Skin of body (tissue), 3 donors: ENCODE measurements at places on chromosomes 11 and 22. TPM values are rescaled to one million over a fixed set of nuclear protein-coding genes. Genes with fewer than 3 reads are reported as not detected.

The MMP11 gene
- total RNA-seq: 4.9 TPM

The SPA17 gene
- total RNA-seq: 2.9 TPM

The APOL5 gene
- 0.69 TPM for total RNA-seq

The B3GAT1 gene
- total RNA-seq: 0.79 TPM

The SEC14L2 gene
- total RNA-seq: 5.1 TPM

The EEF1G gene
- 1,310 TPM for total RNA-seq

The TBCEL gene
- total RNA-seq: 28.6 TPM

The KIF18A gene
- 8.0 TPM for total RNA-seq

The DEAF1 gene
- 15.7 TPM for total RNA-seq

DNA sequence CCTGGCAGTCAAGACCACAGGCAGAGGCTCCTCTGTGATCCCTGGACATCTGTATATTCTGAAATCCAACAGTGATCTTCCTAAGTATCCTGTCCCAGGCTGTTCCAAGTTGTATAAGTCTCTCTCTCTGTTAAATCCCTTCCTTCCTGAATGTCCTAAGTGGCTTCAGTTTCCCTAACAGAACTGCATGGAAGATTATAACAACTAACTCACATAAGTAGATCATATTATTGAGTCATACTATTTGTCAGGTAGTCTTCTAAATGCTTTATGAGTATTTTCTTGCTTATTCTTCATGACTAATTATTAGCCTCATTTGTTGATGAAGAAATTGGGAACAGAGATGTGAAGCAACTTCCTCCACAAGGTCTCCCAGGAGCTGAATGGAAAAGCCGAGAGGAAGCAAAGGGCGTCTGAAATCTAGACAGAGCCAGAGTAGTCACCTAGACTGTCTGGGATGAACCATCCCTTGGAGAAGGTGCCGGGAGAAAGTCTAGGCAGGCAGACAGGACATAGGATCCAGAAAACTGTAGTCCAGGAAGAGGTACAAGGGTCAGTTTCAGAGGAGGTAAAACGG, 93.2 kb upstream of the FAT3 start:
- no peak for DNase-seq

- DNase-seq: no peak
These were observed 109.3 kb downstream of the NECTIN1 start for GRCh38 chr11:119619665-119620064.

GRCh38 chr11:23679041-23679440, 817.8 kb upstream of the LUZP2 start:
- DNase-seq: no peak

DNA sequence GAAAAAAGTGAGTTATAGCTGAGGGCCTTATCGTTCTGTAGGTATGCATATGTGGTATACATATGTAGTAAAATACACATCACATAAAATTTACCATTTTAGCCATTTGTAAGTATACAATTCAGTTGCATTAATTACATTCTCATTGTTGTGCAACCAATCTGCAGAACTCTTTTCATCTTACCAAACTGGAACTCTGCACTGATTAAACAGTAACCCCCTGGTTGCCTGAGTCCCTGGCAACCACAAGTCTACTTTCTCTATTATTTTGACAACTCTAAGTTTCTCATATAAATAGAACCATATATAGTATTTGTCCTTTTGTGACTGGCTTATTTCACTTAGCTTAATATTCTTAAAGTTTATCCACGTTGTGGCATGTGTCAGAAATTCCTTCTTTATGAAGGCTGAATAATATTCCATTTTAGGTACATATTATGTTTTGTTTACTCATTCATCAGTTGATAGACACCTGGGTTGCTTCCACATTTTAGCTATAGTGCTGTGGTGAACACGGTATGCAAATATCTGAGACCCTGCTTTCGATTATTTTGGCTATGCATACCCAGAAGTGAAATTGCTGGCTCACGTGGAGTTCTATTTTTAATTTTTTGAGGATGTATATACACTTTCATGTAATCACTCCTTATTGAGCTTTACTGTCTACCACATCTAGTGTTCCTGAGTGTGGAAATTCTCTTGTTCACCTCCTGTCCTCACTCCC, 1.6 kb upstream of the DDX10 start:
- no peak for DNase-seq

DNA sequence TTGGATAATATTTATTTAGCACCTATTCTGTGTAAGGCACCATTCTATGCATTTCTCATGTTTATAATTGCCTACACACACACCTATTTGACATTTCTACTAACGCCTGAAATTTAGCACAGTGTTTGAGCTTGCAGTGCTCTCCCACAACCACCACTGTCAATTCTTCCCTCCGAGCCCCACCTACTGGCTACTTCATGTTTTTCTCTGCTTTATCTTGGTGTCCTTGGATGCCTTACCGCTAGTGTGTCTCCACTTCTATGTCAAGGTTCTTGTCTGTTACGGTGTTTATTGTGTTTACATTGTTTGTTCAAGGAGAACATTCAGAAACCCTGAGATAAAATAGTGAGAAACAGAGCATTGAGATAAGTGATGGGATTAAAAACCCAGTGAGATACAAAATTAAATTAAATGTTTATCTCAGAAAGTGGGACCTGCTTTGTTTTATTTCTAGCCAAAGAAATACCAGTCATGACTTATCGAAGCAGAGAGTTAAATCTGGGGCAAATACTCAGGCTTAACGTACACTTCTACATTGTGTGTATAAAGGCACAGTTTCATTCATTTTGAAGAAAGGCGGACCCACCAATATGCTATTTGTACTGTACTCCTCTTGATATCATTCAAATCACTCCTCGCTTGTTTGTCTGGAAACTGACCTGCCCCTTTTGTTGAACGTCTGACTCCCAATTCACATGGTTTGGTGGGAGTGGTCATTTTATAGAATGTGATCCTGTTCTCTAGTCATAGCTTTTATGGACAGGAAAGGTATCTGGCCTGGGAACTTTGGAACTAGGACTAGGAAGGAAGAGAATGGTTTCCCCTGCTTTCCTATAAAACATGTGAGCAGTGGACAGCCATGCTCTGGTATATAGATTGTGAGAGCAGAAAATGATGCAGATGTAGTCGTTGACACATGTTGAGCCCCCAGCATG, 39.2 kb upstream of the SLC36A4 start:
- DNase-seq: peak; percentile 24

DNA sequence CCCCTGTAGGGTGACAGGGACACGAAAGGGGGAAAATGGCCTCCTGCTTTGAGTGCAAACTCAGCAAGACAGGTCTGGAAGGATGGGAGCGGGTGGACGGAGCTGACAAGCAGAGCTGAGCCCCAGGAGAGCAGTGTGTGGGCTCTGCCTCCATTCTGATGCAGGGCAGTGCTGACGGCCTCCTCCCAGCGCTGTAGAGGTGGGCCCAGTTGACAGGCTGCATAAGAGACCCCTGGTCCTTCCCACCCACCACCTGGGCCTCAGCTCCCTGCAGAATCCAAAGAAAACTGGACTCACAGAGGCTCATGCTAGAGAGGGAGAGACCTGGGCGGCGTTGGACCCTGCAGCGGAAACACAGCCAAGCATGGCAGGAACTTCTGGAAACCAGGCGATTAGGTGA, 1113.4 kb downstream of the BRD1 start:
- no peak for DNase-seq

GRCh38 chr11:133782116-133782725, 63.1 kb downstream of the SPATA19 start:
- no peak for DNase-seq

DNA sequence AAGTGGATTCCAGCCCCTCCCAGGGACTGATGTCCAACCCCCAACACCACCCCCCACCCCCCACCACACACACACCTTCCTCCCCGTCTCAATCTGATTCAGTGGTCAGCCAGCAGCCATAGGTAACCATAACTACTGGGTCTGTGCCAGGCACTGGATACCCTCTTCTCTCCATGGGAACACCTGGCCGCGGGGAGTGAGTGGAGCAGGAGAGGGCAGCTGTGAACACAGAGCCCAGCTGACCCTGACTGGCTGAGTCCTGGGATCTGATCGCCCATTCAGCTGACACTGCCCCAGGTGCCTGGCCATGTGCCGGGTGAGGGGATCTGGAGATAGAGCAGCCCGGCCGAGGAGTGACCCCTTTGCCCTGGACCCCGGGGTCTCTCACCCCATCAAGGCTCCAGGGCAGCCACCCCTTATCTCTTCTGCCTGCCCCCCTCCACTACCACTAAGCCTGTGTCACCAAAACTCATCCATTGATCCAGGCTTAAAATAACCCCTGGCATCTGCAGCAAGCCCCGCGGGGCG, 2.6 kb upstream of the SHISA8 start:
- DNase-seq: no peak

DNA sequence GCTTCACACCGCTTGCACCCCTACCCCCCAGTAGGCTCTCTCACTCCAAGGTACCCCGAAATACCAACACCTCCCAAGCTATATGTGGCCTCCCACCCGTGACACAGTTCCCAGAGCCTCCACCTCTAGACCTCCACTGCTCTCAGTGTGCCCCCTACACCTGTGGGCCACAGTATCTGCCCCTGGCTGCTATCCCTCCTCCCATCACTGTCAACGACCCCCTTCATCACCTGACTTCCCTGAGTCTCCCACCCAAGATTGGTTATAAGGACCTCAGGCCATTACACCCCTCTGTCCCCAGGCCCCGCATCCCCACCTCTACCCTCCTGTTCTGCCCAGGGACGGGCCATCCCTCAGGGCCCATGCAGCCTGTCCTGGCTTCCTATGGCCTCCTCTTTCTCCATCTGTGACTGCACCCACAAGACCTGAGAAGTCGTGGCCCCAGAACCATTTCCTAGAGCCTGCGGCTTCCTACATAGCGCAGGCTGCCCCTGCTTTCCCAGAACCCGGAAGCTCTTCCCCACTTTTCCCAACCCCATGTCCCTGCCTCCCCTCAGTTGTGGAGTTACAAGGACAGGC, 734 bp downstream of the ACR start:
- DNase-seq: no peak

DNA sequence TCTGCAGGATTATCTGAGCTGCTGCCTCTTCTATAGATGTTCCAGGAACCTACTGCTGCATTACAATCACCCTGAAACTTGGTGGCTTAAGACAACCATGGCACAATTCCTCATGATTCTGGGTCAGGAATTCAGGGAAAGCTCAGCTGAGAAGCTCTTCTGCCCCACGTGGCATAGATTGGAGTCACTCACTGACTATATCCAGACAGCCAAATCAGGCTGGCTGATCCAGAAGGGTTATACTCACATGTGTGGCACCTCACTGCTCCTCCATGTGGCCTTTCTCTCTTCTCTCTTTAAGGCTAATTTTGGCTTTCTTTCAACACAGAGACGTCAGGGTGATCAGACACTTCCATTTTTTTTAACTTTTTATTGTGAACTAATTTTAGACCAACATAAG, 125.5 kb downstream of the BBOX1 start:
- DNase-seq: no peak

GRCh38 chr11:118898400-118899295, 15.0 kb downstream of the CXCR5 start:
- no peak for DNase-seq

- DNase-seq: no peak
These were observed 521.8 kb downstream of the MIAT start for GRCh38 chr22:27179161-27179560.

- DNase-seq: no peak
These were observed 63.7 kb downstream of the MED15 start for GRCh38 chr22:20571078-20571503.

DNA sequence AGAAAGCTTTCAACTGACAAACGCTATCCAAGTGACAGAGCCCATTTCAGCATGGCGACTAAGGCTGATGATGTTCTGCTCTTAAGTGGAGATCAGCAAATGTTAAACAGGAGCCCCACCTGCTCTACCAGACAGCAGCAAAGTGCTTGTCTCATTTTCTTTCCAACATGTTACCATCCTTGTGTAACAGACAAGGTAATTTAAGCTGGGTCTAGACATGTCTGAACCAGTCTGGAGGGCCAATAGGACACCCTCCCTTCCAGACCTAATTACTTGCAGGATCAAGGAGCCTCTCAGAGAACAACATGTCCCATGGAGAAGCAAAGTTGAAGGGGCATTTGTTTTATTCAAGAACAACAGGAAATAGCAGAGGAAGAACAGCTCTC, 3.9 kb upstream of the LMO2 start:
- no peak for DNase-seq

- DNase-seq: no peak
These were observed 503.8 kb upstream of the CCDC179 start for GRCh38 chr11:23364076-23364475.

DNA sequence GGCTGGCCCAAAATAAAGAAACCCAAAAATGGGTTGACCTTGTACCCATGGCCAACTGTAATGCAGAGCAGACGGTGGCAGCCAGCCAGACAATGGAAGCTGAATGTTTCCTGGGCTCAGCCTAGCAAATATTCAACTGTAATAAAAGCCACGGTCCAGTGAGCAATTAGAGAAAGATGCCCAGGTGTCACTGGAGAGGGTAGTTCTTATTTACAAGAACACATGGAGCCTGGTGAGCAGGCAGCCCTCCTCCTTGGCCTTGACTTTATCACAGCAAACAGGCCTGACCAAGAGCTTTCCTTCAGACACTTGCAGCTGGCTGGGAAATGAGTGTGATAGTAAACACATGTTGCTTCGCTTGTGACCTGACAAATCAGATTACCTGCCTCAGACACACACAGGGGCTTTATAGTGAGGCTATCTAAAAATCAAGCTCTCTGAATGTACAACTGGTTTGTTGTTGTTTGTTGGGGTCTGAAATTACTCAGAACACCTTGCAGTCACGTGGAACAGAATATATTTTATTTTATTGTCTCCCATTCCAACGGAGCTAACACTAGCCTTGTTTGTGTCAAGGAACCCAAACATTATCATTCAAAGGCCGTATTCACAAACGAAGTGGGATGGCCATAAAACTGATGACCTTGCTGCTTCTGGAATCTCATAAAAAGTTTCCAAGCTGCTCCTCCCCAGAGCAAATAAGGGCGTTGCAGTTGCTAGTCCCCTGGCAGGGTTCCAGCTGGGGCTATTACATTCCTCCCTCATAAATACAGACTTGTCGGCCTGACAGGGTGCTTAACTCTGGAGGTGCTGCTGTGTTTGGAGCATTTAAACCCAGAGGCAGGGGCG, 161.1 kb downstream of the BBOX1 start:
- DNase-seq: peak; percentile 90

GRCh38 chr11:47391711-47392432, 13.5 kb upstream of the SPI1 start:
- no peak for DNase-seq

- DNase-seq: no peak
These were observed 404.5 kb upstream of the LARGE1 start for GRCh38 chr22:34324763-34325162.

GRCh38 chr11:2211113-2211971, 39.7 kb upstream of the TH start:
- DNase-seq: no peak

- DNase-seq: no peak
These were observed 12.7 kb downstream of the GTPBP1 start for GRCh38 chr22:38718414-38718813.

- DNase-seq: peak; percentile 18
These were observed 15.7 kb downstream of the DAGLA start for GRCh38 chr11:61695917-61696316.
